Thyroid gland (tissue), 4 donors: ENCODE measurements at places on chromosomes 13 and 19. TPM values are rescaled to one million over a fixed set of nuclear protein-coding genes. Genes with fewer than 3 reads are reported as not detected.

- DNase-seq = no peak
Measured at GRCh38 chr13:101739382-101740178, 287.1 kb downstream of the ITGBL1 start.

DNA sequence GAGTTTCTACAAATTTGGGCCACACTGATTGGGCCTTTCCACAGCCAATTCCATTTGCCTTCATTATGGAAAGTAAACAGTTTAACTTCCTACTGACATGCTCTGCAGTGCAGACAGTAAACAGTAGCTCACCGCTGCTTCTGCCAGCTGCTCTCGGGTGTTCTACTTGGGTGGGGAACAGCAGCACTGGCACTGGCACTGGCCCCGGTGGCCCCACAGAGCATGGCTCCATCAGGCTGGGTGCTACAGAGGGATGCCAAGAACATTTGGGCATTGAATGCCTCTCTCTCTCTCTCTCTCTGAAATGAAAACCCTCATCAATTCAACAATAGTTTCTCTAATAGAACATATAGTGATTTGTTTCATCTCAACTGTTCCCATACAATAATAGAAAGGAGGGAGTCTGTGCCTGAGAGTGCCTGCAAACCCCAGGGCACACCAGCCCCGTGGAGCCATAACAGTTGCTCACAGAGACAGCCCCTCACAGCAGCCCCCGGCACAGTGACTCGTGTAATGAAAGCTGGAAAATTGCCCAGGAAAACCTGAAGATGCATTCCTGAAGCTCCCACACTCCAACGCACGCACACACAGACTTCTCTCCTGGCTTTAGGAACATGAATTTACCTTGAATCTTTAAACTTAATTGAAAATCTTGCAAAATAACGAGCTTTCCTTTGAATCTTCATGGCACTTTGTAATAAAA lies 38.2 kb upstream of the GJB6 start:
- peak; percentile 60 for DNase-seq

Gene DPF1
- not detected for total RNA-seq

Gene PSG3
- total RNA-seq = not detected

Gene PRTN3
- not detected for total RNA-seq

GRCh38 chr13:108742701-108743451 lies 113.5 kb downstream of the MYO16 start:
- DNase-seq = no peak

DNA sequence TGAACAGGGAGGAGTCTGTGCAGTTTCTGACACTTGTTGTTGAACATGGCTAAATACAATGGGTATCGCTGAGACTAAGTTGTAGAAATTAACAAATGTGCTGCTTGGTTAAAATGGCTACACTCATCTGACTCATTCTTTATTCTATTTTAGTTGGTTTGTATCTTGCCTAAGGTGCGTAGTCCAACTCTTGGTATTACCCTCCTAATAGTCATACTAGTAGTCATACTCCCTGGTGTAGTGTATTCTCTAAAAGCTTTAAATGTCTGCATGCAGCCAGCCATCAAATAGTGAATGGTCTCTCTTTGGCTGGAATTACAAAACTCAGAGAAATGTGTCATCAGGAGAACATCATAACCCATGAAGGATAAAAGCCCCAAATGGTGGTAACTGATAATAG lies 16.1 kb downstream of the CEACAM6 start:
- DNase-seq = no peak

Gene INAFM1
- total RNA-seq = 8.2 TPM

GRCh38 chr19:40101813-40102212 lies 11.1 kb upstream of the ZNF780A start:
- DNase-seq = no peak

- no peak for DNase-seq
Measured at GRCh38 chr19:19209372-19209771, 2.4 kb upstream of the NCAN start.

DNA sequence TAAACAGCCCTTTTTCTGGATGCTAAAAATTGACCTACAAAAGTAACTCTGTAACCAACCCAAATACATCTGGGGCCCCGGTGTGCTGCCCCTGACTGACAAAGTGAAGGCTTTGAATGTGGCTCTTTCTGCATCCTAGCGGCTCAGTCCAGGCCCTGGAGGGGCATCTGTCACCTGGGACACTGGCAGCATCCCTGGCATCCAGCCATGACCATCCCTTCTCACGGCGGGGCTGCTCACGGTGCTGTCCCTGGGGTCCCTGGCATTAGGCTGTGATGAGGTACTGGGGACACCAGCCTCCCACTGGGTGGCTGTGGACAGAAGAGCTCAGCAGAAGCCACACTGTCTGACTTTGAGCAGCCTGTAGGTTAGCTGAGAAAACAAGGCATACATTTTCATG lies 34.3 kb downstream of the BICRA start:
- DNase-seq = no peak

- DNase-seq = no peak
Measured at GRCh38 chr13:73109288-73109899, 50.6 kb downstream of the KLF5 start.

DNA sequence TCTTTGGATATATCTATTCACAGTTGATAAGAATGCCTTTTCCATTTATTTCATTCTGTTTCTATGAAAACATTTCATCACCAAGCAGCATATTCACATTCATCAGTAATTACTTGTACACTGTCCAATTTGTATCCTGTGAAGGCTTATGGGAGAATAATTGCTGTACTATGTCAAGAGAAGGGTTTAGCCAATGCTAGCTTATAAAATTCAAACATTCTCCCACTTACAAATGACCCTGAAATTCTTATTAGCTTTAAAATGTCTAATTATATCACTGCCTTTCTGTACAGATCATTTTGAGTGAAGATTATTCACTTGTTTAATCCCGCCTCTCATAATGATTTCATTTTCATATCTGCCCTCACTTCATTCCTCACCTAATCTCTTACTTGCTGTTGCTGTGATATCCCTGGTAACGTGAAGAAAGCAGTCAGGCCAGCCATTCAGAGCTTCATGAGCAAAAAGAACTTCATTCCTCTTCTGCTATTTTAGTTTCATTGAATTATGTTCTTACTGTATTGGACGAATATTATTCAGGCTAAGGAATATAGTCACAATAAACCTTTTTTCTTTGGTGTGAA lies 778.7 kb downstream of the OLFM4 start:
- no peak for DNase-seq

Gene C1QTNF9
- total RNA-seq = not detected

DNA sequence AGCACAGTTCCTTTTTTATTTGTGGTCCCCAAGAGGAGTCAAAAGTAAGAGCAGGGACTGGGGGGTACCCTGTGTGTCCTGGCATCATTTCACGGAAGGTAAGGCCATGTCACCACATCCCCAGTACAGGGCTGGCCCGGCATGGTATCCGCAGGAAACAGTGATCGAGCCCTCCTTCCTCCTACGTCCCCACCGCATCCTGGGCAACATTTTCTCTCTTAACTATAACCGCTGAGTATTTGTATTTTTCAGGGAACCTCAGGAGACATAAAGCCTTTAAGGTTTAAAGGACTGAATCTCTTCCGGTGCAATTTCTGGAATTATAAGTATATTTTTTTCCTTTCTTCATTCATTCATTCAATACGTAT lies 13.6 kb upstream of the LATS2 start:
- DNase-seq = no peak

DNA sequence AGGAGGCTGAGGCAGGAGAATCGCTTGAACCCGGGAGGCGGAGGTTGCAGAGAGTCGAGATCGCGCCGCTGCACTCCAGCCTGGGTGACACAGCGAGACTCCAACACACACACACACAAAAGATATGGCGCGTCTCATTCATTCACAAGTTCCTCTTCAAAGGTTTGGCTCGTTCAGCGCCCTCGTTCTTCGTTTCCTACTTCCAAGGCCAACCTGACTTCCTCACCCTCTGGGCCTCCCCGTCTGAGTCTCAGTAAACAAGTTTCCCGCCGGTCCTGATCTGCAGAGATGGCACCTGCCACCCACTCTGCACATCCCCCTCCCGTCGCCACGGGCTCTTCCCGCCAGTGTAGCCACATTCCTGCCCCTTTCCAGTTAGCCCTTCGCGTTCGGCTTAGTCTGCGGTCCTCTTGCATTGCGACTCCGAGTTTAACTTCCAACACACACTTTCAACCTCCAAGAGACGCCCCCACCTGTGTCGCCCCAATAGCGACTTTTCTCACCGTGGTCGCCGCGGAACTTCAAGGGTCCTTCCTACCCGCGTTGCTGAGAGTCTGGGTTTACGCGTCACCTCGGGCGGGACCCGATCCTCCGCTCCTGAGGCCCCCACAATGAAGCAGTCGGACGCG lies 1.3 kb upstream of the BSG start:
- peak; percentile 38 for DNase-seq

GRCh38 chr13:95536632-95537241 lies 15.8 kb upstream of the CLDN10 start:
- no peak for DNase-seq

Gene TMEM38A
- total RNA-seq = 7.2 TPM

DNA sequence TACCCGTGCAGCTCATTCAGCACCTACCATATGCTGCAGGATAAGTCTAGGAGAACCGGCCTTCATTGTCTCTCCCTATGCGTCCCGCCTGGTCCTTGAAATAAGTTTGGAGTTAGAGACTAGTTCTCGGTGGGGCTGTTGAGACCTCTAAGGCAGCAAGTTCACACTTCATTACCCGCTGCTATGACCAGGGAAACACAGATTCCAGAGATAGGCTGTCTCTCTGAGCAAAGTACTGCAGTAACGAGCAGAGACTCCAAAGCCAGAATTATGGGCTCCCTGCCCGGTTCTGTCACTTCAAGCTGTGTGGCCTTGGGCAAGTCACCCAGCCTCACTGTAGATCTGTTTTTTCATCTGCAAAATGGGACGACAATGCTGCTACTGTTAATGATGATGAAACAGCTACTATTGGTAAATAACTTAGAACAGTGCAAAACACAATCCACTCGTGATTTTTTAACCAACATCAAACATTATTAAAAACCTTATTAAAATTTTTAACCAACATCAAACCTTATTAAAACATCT lies 184.1 kb downstream of the USP12 start:
- DNase-seq = no peak

Gene C19orf33
- 17.2 TPM for total RNA-seq

DNA sequence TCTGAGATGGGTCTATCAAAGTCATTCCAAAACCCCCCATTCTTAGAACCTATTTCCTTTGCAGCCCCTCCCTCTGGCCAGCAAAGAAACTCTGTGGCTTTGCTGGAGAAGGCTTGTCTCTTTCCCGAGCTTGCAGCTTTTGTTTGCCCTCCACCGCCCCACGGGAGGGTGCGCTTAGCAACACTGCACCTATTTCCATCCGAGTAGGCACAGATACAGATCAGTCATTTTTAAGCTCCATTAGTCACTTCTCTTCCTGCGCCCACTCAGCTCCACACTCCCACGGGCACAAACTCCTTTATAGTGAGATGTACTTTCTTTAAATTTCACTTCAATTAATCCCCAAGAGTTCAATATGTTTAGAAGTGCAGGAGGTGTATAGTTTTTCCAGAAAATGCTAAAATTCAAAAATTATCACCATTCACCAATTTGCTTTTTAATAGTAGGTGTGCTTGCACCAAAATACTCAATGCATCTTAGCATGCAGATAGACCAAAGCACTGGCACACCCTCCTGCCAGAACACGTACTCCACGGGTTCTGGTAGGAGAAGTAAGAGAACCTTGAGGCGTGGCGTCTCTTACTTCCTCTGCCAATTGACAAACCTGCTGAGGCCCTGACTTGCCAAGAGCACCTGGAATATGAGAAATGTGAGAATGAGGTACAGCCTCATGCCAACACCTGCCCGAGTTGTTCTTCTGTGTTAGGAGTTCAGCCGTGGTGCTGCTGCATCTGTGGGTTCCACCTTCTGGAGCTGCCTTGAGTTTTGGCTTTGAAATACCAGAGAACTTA lies 183.7 kb downstream of the TEX29 start:
- DNase-seq = no peak

- no peak for DNase-seq
Measured at GRCh38 chr19:55451163-55451964, 8.3 kb upstream of the SHISA7 start.

Gene ZNF784
- total RNA-seq = 5.1 TPM

- no peak for DNase-seq
Measured at GRCh38 chr19:55096061-55096701, 20.5 kb downstream of the EPS8L1 start.

DNA sequence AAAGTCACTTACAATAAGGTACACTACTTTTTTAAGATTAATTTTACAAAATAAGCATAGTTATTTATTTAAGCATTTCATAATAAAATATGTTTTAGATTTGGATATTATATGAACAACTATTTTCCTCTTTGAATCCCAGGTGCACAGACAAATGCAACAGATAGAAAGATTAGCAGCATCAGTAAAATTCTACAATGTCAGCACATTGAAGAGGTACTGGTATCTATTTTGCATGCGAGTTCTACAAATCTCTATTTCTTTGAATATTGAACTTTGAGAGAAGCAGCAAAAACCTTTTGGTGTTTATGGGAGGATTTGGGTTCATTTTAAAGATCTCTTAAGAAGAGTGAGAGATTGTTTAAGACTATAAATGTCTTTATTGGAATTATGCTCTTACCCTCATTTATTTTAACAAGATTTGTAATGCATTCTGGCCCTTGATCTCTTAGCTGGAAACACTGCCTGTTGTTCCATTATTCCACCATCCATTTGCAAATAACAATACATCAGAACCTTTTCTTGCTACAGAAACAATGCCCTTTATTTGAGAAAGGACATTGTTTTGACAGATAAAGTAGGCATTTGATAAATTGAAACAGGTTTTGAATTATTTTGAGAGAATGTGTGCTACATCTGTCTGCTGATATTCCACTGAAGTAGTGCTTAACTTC lies 558.8 kb upstream of the KLHL1 start:
- no peak for DNase-seq

GRCh38 chr13:51479199-51479523 lies 26.3 kb upstream of the INTS6 start:
- no peak for DNase-seq

GRCh38 chr19:16376649-16377048 lies 52.0 kb downstream of the KLF2 start:
- no peak for DNase-seq

- no peak for DNase-seq
Measured at GRCh38 chr19:41478875-41479756, 36.2 kb downstream of the ERICH4 start.

DNA sequence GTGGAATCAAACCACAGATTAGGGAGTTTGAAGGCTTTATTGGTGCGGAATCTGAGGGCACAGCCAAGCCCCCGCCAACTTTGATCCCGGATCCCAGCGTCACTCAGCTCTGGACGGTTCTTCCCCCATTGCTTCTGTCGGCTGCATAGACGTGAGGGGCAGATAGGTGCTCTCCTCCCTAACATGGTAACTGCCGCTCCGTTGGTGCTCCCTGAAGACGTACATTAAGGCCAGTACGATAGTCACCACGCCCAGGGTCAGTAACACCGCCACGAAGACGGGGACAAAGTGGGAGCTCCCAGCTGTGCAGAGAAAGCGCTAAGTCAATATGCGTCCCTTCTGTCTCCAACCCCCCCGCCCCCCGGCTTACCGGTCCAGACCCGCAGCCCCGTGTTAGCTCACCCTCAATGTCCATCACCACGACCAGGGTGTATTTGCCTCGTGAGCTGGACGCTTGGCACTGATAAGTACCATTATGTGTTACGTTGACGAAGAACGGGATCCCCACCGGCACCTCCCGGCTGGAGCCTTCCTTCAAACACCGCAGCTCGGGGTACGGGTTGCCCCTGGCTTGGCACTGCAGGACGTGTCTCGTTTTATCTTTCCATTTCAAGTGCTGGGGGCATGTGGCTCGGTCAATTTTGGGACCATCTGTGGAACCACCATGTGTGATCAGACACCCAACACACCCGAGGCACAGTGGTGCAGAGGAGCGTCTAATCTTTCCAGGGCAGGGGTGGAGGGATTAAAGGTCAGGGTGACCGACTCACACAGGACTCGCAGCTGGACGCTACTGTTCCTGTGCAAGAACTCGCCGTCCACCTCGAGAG lies 644 bp upstream of the RAVER1 start:
- DNase-seq = no peak
